ENCODE measurements at places on chromosomes 16 and 17.

DNA sequence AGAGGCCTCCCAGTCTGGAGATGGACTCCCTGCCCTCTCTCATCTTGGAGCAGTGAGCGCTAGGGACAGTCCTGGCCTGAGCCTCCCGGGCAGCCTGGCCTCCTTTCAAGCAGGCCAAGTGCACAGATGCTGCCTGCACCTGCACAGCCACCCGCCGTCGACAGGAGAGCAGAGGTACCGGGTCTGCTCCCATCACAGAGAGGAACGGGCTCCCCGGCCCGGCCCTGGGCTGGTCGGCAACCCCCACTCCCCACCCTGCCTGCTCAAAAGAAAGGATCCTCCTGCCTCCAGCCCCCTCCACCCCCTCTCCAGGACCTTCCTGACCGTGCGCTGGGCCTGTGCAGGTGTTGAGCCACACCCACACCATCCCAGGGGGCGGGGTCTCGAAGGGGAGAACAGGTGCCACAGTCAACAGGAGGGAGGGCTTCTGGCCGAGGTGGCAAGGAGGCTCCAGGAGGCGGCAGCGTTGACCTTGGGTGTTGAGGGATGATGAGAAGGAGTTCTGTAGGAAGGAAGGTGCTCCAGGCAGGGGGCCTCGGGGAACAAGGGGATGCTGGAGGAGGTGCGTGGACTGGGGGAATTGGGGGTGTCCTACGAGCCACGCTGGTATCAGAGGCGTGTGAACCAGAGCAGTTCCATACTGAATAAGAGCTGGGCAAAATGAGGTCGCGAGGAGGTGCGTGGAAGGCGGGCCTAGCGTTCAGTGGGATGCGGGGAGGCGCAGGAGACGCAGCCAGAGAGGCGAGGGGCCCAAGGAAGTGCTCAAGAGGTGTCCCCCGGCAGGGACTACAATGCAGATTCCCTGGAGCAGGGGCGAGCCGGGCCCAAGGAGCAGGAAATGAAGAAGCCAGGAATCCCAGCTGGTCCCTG is 967 bp upstream of the CDH15 start:
- no peak for DNase-seq

DNA sequence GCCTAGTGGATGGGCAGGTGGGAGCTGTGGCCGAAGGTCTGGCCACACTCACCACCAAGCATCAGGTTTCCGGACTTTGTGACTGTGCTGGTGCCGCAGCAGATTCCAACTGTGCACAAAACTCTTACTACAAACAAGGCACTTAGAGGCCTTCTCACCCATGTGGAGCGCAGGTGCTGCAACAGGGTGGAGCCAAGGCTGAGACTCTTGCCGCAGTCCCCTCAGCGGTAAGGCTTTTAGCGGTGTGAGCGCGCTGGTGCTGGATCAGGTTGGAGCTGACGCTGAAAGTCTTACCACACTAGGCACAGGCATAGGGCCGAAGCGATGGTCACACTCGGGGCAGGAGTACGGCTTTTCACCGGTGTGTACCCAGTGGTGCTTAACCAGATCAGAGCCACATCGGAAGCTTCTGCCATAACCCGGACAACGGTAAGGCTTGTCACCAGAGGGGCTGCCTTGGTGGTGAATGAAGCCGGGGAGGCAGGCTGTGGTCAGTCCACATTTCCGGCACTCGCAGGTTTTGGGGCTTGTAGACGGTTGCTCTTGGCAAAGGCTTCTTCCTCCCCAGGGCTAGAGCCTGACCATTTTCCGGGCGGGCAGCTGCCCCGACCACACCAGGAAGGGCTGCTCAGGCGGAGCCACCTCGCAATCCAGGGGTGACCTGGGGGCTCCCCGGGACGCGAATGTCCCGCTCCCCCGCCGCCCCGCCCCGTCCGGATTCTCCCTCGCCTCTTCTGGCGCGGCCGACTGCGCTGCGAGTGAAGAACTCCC is 1.0 kb upstream of the ARMC5 start:
- DNase-seq, result peak; percentile 92

- DNase-seq, result no peak
Measured at GRCh38 chr17:81734405-81735263, 22.6 kb downstream of the SLC25A10 start.

DNA sequence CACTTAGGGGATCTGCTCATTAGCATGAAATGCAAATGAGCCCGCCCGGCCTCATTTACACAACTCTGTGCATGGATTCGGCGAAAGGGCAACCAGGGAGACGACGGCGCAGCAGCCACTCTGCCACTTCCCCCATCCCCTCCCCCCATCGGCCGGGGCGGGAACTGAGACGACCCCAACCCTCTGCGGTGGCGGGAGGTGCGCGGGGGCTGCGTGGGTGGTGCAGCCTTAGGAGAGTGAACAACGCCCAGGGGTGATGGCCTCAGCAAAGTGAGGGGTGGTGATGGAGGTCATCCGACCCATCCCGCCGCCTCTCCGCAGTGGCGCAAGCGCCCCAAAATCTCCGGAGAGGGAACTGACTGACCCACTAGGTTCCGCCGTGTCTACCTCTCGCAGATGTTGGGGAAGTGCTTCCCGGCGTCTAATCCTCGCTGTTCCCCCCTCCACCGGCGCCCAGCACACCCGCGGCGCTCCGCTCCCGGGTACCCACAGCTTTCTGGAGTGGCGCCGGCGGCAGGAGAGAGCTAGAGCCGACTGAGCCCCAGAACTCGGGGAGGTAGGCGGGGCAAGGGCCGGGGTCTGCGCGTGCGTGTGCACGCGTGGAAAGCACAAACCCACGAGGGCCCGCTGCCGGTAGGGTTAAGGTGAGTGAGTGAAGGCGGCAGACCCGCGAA is 1.4 kb upstream of the CACNA1G start:
- no peak for DNase-seq

All from GF-D8 (cell line).